ENCODE measurements at places on chromosomes 1 and 21. TPM values are rescaled to one million over a fixed set of nuclear protein-coding genes. Genes with fewer than 3 reads are reported as not detected.

- no peak for DNase-seq
Observed at GRCh38 chr1:147748676-147749350, 11.6 kb downstream of the GJA5 start.

GRCh38 chr1:215971793-215972441 lies 404.8 kb downstream of the KCTD3 start:
- no peak for DNase-seq

LMO4 gene
- 56.2 TPM for total RNA-seq

GRCh38 chr1:26280333-26281042 lies 602 bp downstream of the SH3BGRL3 start:
- DNase-seq, result no peak

- DNase-seq, result no peak
Observed at GRCh38 chr1:109491372-109491771, 2.5 kb upstream of the CYB561D1 start.

GRCh38 chr1:46194641-46195193 lies 3.5 kb downstream of the POMGNT1 start:
- no peak for DNase-seq

- no peak for DNase-seq
Observed at GRCh38 chr21:16993416-16994038, 519.3 kb upstream of the CXADR start.

GRCh38 chr1:12593621-12594066 lies 24.4 kb downstream of the DHRS3 start:
- DNase-seq, result no peak

GRCh38 chr1:38293567-38293966 lies 247.0 kb upstream of the POU3F1 start:
- no peak for DNase-seq

C1orf122 gene
- total RNA-seq, result 37.2 TPM

DNA sequence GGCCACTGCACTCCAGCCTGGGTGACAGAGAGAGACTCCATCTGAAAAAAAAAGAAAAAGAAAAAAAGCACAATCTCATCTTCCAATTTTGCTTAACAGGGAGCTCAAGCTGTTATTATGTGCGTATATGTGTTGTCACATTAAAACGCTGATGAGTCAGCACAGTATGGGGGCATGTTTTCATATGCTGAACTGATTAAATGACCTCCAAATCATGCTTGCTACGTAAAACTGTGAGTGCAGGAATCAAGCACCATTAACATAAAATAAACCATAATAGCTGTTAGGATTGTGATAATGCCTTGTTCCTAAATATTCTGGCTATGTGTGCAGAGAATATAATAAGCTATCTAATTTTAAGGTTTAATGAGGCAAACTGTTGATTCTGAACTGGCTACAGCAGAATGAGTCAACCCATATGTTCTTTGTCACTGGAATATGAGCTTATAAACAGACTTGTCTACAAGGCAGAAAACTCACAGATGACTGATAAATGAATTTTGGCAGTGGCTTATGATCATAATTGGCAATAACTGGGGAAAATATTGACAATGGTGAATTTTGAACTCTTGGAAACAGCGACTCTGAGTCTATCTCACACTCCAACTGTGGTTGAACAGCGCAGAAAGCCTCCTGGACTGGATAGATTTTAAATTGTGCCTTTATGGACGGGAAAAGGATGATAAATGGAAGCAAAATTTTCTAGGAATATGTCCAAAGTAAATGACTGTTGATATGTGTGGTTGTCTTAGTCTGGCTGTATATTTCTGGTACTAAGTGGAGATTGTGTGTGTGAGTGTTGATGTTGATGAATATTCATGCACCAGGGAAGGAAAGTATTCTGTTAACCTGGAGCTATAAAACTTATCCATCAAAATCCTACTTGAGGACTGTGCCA lies 75.5 kb downstream of the VCAM1 start:
- peak; percentile 64 for DNase-seq

APOBEC4 gene
- not detected for total RNA-seq

ADCY10 gene
- 0.22 TPM for total RNA-seq

FCGR3B gene
- total RNA-seq, result 4.3 TPM

GRCh38 chr1:221700536-221700935 lies 41.4 kb downstream of the DUSP10 start:
- no peak for DNase-seq

GRCh38 chr1:94532077-94532476 lies 9.5 kb downstream of the F3 start:
- DNase-seq, result peak; percentile 23

- DNase-seq, result no peak
Observed at GRCh38 chr1:244354810-244355278, 96.9 kb downstream of the ADSS2 start.

- DNase-seq, result no peak
Observed at GRCh38 chr1:76951153-76951552, 83.9 kb downstream of the ST6GALNAC5 start.

FMO5 gene
- total RNA-seq, result 9.5 TPM

GRCh38 chr1:54053745-54054437 lies 483 bp downstream of the TCEANC2 start:
- no peak for DNase-seq

DNA sequence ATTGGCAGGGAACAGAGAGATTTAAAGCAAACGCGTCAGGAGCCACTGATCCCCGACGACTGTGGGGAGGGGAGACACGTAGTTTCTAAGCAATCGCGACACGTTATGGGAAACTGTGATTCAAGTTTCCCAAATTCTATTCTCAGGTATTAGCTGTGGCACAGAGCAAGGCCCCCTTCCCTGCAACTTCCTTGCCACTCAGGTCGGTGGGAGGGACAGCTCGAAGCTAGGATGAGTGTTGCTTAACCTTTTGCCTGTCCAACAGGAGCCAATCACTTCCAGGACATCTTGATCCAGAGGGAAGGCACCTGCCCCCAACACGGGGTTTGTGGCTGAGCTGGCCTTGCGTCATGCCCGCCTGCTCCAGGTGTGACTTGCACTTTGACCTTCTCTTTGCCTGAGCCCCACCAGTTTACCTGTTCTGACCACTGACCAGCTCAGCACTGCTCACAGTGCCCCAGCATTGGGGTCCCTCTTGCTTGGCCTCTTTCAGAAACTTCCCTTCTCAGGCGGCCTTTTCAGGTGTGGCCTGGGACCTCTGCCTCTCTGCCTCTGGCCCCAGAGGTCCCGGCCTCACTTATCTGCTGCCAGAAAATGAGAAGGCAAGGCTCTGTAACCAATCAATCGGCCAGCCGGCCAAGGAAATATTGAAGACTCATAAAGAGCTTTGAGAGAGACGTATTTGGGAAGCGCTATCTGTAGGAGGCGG lies 24.6 kb downstream of the TEX35 start:
- no peak for DNase-seq

NPL gene
- total RNA-seq, result 15.7 TPM

KRTAP21-2 gene
- not detected for total RNA-seq

- no peak for DNase-seq
Observed at GRCh38 chr1:81550753-81551152, 250.0 kb upstream of the ADGRL2 start.

DNA sequence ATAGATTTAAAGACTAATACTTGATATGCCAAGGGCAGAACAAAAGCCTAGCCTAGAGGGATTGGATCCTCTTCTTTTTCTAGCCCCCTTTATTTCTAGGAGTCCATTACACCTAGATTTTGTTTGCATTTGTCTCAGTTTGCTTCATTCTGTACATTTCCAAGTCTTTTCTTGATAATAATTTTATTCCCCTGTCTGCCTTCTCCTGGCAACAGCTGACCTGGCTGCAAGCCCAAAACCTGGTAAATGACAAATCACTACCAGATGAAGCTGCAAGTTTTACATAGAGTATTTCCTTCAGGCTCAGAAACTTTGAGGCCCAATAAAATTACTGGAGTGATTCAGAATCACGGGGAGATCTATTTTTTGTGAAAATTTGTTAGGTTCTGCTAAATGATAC lies 36.5 kb upstream of the LHX8 start:
- DNase-seq, result no peak

DNA sequence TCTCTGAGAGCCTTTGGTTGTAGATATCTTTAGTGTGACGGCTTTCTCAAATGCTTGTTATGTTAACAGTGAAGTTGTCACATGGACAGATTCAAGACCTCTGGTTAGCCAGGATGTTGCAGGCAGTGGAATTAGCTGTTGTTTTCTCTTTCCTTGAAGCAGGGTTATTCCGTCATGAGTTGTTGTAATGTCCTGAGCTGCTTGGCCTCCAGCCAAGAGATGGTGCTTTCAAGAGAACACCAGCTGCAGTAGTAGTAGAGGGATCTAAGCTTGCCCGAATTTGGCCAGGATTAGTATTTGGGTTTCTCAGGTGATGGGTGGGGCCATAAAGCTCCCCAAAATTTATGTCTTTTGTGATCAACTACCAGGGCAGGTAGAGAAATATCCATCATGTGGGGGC lies 13.4 kb downstream of the KCNE1 start:
- no peak for DNase-seq

LHX8 gene
- total RNA-seq, result not detected

KRTAP13-4 gene
- not detected for total RNA-seq

GRCh38 chr1:182368903-182369302 lies 22.7 kb downstream of the GLUL start:
- DNase-seq, result no peak

DNA sequence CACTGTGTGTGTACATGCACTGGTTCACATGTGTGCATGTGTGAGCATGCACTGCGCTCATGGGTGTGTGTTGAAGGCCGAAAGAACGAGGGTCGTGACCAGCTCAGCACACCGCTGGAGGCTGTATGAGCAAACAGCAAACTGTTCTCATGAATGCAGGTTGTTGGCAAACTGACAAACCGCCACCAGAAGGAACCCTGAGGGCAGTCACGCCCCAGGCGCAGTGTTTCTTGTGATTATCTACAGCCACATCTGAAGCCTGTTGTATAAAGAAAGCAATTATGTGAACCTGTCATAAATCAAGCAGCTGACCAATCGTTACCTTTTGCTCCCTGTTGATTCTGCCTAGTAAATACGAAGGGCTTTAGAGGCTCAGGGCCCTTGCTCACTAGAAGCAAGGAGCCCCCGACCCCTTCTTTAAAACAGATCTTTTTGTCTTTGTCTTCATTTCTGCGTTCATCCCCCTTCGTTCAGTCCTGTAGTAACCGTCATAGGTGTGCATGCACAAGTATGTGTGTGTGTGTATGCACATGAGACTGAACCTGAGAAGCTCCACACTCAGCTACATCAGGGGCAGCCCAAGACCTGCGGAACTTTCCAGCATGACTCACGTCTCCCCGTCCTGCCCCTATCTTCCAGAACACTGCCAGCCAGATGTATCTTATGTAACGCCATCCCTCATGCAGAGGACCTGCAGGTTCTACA lies 16.8 kb upstream of the RIPK4 start:
- DNase-seq, result peak; percentile 76

DNA sequence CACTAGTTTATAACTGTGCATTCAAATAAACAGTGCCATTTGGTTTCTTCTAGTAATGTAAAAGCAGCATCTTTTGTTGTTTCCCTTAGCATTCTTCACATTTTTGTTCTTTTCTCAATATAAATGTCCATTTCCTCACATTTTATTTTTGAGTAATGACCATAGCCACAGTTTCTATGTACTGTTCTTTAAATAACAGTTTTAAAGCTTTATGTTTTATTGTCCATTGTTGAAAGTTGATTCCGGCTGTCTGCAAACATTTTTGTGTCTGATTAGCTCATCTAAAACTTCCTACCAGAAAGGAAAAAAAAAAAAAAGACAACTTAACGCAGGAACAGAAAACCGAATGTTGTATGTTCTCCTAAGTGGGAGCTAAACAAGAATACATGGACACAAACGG lies 139.7 kb downstream of the MAGI3 start:
- no peak for DNase-seq

- DNase-seq, result no peak
Observed at GRCh38 chr1:90340606-90341005, 345.7 kb downstream of the ZNF326 start.
